ENCODE measurements at places on chromosomes 3 and 15. TPM values are rescaled to one million over a fixed set of nuclear protein-coding genes. Genes with fewer than 3 reads are reported as not detected.

GRCh38 chr3:184740509-184741258, 28.8 kb upstream of the MAGEF1 start:
- DNase-seq, result no peak

DNA sequence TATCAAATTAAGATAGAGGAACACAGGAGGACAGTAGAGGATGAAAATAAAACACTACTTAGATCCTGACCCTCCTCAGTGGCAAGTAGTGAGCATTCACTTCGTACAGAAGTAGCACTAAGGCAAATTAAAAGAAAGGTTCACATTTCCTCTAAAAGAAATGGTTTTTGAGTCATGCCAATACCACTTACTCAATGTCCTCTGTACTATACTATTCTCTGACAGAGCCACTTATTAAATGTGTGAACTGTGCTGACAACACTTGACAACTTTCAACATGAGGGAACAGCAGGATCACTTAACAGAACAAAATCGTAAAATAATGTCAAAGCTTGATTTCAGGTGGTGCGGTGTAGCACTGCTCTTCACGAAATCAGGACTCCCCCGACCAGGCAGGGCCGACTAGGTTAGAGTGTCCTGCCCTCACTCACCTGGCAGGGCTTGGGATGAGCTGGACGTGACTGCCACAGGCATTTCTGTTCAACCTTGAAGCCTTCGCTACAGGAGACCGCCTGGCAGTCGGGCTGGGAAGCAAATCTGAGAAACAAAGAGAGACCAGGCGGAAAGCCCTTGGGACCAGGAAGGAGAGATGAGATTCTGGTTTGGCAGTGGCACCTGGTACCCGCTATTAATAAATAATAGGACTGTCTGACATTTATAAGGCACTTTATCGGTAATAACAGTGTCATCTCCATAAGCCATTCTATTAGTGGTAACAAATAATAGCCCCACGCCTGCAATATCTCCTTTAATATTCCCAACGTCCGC, 611 bp upstream of the SLC27A2 start:
- DNase-seq, result no peak

Gene EPHB3
- total RNA-seq, result 5.0 TPM

- DNase-seq, result no peak
Observed at GRCh38 chr3:127050733-127051132, 67.8 kb downstream of the PLXNA1 start.

Gene PML
- total RNA-seq, result 19.1 TPM

- no peak for DNase-seq
Observed at GRCh38 chr3:21942328-21942727, 191.3 kb upstream of the ZNF385D start.

DNA sequence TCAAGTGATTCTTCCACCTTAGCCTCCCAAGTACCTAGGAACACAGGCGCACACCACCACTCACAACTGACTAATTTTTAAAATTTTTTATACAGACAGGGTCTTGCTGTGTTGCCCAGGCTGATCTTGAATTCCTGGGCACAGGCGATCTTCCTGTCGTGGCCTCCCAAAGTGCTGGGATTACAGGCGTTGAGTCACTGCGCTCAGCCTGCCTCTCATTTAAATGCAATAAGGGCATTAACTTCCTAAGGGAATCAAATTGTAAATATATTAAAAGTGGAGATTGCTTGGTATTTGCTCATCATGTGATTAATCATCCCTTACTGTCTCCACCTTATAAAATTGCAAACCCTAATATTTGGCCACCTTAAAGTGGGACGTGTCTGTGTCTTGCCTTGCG, 65.2 kb downstream of the PGPEP1L start:
- DNase-seq, result no peak

Gene CCDC9B
- 155 TPM for total RNA-seq

- DNase-seq, result no peak
Observed at GRCh38 chr15:71792521-71792920, 17.8 kb upstream of the NR2E3 start.

Gene SNX22
- 2.0 TPM for total RNA-seq

GRCh38 chr15:56047354-56047753, 53.9 kb upstream of the NEDD4 start:
- DNase-seq, result no peak

All from left ventricle myocardium inferior (tissue), 1 donor.